ENCODE measurements at places on chromosomes 2 and 18. TPM values are rescaled to one million over a fixed set of nuclear protein-coding genes. Genes with fewer than 3 reads are reported as not detected.

DNA sequence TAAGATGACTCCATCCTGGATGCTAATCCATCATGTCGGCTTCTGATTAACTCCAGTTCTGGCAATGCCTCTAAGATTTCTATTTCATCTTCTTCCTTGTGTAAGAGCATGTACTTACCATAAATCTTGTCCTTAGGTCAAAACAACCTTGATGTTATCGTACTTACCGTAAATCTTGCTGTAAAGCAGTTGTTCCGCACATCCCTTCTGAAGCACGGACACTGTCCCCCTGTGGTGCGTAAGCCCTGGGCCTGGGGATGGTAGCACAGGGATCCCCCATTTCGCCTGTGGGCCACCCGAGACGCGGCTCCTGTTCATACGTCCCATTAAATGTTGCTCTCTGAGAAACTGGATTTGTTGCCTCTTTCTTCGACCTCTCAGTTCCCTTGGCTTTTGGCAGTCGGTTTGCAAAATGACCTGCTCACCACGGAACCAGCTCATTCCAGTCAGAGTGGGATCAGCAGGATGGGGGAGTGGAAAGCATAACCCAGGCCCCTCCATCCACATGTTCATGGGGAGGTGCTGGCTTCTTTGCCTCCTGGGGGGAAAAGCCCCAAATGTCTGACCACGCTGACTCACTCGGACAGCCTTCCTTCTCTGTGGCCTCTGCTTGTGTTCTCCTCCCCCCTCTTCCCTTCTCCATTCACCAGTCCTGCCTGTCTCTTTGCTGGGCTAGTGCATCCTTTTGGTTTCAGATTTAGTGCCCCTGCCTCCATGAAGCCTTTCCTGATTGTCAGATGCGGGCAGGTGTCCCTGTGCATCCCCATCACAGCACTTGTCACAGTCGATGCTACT lies 49.9 kb downstream of the RAB31 start:
- DNase-seq, result peak; percentile 57

GRCh38 chr2:59690849-59691248 lies 862.6 kb downstream of the BCL11A start:
- no peak for DNase-seq

GRCh38 chr2:205375461-205376448 lies 306.5 kb upstream of the NRP2 start:
- no peak for DNase-seq

DNA sequence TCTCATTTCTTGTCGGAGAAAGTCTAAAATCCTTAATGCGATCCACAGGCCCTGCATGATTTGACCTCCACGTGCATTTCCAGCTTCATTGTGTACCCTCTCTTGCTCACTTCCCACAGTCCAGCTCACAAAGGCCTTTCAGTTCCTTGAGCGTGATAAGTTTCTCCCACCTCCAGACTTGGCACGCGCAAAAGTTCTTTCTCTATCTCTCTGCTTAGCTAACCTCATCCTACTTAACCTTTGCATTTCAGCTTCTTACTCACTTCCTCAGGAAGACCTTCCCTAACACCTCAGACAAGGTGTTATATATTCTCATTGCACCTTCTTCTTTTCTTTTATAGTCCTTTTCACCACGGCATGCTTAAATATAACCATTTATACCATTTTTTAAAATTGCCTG lies 124.8 kb upstream of the XPO1 start:
- no peak for DNase-seq

DNA sequence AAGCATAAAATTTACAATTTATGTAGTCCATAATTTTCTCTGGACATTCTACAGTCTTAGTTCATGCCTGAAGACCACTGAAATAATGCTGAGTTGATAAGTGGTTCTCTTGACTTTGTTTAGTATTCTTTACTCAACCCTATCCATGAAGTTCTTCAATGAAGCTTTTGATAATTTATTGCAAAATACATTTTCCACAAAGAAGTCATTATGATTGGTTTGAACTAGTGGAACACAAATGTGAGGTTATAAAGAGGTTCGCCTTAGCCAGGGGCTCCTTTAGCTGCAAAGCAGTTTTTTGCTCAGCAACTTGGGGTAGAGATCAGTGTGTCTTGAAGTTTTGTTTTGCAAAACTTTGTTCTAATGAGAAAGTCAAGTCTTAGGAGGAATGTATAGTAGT lies 5.9 kb downstream of the BCL2L11 start:
- no peak for DNase-seq

The FHL2 gene
- polyA plus RNA-seq, result 550 TPM

The SALL3 gene
- not detected for polyA plus RNA-seq

All from IMR-90 (cell line).